ENCODE measurements at places on chromosomes 11 and 22.

GRCh38 chr11:13076961-13077360 lies 67.8 kb downstream of the RASSF10 start:
- DNase-seq, result no peak

GRCh38 chr11:68783216-68783821 lies 32.0 kb upstream of the TESMIN start:
- DNase-seq, result no peak

DNA sequence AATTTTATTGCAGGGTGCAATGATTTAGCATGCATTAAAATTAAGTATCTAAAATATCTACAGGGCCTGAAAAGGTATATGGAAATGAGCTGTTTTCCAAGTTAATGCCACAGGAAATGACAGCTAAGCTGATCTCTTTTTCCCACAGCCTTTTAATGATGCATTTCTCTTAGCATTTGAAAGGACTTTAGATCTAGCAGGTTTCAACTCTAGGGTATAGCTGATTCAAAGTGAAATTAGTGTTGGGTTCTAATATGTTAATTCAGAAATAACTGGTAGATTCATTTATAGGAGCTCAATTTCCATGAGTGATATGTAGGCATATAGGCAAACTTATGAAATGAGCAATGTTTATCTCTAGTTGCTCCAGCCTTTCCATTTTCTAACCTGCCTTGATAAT lies 274.2 kb downstream of the CASP12 start:
- no peak for DNase-seq

- DNase-seq, result no peak
Measured at GRCh38 chr11:124930799-124931198, 5.0 kb downstream of the HEPACAM start.

DNA sequence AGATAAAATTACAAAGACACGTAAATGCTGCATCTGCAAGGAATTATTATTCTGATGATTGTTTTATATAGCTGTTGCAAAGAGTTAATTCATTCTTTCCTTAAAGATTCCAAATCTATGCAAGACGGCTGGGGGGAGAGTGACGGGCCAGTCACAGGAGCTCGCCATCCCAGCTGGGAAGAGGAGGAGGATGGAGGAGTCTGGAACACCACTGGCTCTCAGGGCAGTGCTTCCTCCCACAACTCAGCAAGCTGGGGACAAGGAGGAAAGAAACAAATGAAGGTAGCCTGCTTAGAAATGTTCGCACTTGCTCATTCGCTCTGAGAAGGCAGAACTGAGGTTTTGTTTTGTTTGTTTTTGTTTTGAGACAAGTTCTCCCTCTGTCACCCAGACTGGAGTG lies 73.0 kb upstream of the ADSL start:
- no peak for DNase-seq

DNA sequence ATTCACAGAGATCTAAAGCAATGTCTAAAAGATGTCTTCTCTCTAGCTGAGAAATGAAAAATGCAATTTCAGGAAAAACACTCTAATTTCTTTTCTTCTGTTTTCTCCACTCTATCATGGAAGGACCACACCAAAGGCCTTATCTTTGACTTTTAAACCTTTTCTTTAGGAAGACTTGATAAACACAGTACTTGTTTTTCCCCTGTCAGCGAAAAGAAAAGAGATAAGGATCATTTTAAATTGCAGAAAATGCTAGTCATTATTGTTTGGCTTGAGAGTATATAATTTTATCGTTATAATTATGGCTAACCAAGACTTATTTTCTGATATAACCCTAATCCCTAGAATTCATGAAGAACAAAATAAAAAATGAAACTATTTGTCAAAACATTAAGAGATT lies 462.4 kb upstream of the API5 start:
- DNase-seq, result no peak

DNA sequence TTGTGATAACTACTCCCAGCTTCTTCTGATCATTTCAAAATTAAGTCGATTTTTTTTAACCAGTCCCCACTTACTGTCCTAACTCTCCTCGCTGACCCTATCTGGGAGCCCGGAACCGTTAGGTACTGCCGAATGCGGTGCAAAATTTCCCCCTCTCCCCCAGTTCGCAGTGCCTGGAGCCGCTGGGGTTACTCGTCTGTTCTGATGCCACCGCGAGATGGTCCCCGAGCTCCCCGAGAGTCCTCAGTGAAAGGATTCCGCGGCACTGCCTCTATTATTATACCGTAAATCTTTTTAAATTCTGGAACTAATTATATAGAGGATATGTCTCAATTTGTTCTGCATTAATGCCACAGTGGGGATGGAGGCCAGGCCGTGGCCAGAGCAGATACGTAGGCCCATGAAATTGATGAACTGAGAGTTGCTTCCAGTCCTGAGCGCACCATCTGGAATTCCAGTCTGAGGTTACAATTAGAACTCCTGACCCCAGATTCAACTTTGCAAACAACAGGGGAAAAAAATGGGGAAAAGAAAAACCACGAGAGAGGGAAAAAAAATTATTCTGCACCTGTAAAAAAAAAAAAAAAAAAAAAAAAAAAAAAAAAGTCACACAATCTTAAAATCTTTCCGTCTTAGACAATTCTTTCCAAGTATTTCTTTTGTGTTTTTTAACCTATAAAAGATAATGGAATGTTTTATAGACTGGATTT lies 4.3 kb upstream of the WT1 start:
- no peak for DNase-seq

DNA sequence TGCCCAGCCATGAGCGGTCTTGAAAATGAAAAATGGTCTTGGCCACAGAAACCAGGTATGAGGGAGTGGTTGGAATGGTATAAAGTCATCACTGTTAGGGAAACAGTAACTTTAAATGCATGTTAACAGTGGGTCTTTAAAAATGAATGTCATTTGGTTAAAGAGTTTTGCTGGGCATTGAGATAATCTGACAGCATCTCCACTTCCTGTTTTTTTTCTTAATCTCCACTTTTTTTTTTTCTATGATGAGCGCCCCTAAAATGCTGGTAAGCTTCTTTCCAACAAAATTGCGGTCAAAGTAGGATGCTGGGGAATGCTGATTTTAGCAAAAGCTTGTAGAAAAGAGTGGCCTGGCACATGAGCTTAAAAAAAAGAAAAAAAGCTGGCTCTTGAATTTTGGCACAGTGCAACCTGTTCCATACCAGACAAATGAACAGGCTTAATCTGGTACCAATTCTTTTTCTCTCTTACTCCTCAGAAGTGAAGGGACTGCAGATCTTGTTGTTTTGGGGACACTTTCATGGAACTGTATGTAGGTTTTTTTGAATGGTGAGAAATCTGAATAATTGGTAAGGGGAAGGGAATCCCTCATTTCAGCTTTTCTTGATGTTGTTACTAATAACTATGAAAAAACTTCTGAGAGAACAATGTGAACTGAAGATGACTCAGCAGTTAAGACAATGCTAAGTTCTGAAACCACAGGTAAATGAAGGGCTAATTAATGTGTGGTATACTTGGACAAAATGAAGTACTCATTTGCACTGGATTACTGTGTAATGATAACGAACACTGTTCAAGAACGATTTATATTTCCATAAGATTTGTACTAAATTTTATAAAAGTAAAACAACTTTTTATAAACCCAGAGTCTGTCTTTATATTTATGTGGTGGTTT lies 3.1 kb upstream of the ARHGEF12 start:
- peak; percentile 26 for DNase-seq

DNA sequence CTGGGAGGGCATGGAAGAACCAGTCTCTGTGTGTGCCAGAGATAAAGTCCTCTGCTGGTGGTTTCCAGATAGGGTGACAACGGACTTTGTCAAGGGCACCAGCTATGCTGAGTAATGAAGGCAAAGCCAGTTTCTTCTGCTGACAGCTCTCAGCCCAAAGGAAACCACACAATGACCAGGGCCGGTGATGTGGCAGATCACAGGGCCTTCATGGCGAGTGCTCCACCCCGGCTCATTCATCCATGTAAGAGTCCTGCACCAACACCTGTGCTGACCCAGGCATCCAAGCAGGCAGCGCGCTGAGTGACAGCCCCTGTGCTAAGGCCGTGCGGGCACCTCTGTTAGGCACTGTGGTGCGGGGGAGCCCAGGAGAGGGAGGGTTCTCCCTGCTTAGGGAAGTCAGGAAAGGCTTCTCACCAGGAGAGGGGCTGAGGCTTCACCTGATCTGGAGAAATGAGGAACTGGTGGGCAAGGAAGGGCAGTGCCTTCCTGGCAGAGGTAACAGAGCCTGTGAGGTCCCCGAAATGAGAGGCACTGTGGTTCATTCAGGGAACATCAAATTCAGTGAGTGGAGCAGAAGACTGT lies 33.8 kb downstream of the TP53I11 start:
- no peak for DNase-seq

GRCh38 chr11:2888266-2888968 lies 2.8 kb upstream of the CDKN1C start:
- no peak for DNase-seq

- DNase-seq, result peak; percentile 42
Measured at GRCh38 chr11:1152316-1153104, 5.2 kb upstream of the MUC5AC start.

- no peak for DNase-seq
Measured at GRCh38 chr11:47108214-47108613, 68.5 kb downstream of the ARFGAP2 start.

GRCh38 chr11:106409222-106409621 lies 331.8 kb downstream of the AASDHPPT start:
- no peak for DNase-seq

DNA sequence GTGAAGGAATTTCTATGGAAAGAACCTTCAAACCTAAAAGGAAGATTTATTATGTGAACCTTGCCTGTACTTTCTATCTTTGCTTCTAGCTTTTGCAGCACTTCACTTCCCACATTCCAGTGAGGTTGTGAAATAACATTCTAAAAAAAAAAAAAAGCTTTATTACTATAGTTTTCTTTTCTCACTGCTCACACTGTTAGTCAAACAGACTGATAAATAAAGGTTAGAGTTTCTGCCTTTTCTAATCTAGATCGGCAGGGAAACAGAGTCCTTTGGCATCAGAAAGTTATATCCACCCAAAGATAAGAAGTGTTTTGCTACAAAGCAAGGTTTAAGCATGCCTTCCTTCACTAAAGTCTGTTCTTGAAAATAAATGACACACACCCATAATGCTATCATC lies 2.8 kb downstream of the AAMDC start:
- no peak for DNase-seq

DNA sequence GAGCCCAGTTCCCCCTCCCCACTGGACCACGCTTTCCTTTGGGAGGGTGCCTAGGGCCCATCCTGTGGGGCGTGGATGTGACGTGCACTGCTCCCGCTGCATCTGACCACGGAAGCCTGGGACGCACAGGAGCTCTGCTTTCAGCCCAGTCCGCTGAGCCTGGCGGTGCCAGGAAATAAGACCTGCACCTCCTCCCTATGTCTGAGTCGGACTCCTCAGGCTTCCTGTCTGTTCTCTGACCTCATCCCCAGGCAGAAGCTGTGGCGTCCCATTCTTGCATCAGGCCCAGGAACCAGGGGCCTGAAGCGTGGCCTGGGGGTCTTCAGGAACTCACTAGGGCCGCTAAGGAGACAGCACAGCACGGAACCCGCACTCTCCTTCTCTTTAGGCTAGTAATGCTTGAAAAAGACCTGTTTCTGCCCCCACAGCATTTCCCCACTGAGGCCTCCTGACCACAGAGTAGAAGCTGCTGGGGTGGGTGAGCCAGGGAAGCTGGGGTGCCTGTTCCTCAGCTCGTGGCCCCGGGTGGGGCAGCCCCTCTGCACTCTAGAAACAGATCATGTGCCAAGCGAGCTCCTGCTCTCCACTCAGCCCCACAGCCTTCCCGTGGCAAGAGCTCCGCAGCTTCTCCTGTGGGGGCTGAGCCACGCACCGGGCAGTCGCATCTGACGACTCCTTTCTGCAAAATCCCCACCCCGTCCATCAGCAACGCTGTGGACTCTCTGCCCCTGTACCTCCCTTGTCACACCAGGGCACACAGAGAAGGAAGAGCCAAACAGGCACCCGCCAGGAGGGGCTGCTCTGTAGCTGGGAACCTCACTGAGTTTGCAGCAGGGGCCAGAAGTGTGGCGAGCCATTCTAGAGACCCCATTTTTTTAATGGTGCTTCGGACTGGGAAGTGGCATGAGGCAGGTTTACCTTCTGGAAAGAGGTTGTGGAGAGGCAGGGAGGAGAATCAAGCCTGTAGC lies 22.6 kb downstream of the MOV10L1 start:
- DNase-seq, result no peak

- no peak for DNase-seq
Measured at GRCh38 chr22:25327018-25327755, 107.7 kb downstream of the CRYBB2 start.

GRCh38 chr11:119403021-119403420 lies 20.0 kb downstream of the THY1 start:
- DNase-seq, result no peak

GRCh38 chr22:50246242-50247175 lies 1.7 kb upstream of the TUBGCP6 start:
- no peak for DNase-seq

DNA sequence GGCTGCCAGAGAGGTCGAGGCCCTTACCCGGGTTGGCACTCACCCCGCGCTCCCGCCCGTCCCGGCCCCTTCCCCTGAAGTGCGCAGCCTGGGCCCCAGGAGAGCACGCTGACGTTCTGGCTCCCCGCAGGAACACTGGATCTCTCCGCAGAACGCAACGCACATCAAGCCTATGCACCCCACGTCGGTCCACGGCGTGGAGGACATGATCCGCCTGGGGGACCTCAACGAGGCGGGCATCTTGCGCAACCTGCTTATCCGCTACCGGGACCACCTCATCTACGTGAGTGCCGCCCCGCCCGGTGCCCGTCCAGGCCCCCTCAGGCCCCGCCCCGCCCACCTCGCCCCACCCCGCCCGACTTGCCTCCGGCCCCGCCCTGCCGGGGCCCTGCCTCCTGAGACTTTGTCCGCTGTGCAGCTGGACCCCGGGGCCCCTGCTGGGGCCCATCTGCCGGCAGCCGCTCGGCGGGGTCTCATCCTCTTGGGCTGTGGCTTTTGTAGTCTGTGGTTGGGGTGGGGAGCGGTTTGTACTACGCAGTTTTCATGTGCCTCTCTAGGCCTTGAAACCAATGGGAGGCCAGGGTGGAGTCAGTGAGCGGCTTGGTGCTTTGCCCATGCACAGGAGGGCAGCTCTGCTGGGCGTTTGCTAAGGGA lies 19.7 kb downstream of the MYO7A start:
- DNase-seq, result no peak

DNA sequence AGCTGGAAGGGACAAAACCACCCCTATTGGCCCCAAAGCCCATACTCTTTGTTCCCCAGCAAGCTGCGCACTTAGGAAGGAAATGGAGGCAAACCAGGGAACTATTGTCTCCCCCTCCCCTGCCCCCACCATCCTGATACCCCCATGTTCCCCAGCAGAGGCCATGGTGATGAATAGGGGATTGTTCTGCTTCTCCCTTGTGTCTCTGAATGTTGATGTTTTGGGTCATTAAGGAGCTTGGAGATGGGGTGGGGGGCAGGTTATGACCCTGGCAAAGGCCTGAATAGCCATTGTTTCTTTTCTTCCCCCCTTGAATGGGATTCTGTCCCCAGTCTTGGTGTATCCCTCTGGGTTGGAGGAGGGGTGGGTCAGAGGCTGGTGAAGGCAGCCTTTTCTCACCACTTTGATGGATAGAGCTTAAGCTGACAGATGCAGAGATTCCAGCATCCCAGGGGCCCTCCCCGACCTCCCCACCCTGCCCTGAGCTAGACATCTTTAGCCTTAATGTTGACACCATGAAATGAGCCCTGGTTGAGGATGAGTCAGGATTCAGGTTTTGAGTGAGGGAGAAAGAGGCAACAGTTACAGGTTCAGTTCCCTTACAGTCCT lies 8.3 kb downstream of the DTX4 start:
- no peak for DNase-seq

- DNase-seq, result no peak
Measured at GRCh38 chr11:86461892-86462291, 87.2 kb downstream of the CCDC81 start.

- no peak for DNase-seq
Measured at GRCh38 chr11:65584106-65584505, 8.3 kb downstream of the EHBP1L1 start.

GRCh38 chr11:129998107-129998506 lies 4.5 kb downstream of the PRDM10 start:
- DNase-seq, result no peak

All from GM06990 (cell line).